Tibial nerve (tissue), 4 donors: ENCODE measurements at places on chromosomes 12 and 14. TPM values are rescaled to one million over a fixed set of nuclear protein-coding genes. Genes with fewer than 3 reads are reported as not detected.

GNPNAT1 gene
- total RNA-seq: 10.5 TPM

DNA sequence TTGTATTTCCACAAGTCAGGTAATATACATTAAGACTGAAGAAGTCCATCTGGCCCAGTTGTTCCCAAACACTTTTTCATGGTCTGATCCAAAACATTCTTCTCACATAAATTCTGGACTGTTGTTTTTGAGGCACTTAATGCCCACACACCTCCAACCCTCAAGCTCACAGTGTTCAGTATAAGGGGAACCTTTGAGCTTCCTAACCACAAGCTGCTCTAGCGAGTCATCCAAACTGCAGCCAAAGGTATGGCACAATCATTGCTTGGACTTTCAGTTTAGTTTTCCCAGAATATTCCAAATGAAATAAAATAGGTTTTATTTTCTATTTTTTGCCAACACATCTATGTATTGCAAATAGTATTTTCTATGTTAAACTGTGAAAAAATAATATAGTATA, 103.0 kb downstream of the PUS7L start:
- no peak overlapping the region for H3K4me3 ChIP-seq
- no peak for DNase-seq
- H3K27me3 ChIP-seq: no peaks in the 10 kb centered on the region
- no peaks in the 10 kb centered on the region for H3K4me1 ChIP-seq
- no peak overlapping the region for H3K27ac ChIP-seq
- H3K36me3 ChIP-seq: no peaks in the 10 kb centered on the region

DNA sequence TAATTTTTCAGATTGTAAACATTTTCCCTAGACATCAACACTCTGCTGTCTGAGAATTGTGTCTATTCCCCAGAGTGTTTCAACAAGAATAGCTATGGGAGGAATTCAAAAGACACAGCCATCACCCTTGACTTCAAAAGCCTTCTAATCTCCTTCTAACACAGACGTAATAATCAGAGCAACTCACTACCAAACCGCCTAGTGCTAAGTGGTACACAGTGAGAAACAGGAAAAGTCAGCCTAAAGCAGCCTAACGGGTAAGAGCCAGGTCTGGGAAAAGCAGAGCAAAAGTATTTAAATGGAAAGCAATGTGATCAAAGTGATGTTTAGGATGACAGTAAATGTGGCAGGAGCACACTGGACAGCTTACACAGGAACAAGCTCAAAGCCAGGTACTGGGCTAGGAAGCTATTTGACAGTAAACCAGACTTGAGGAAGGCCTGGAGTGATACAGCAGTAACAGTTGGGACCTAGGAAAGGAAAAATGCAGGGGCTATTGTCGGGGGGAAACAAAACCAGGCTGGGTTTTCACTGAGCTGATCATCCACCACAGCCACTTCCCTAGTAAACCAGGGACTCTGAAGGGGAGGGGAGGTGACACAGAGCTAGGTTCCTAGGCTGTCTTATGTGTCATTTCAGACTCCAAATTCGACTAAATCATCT, 29.4 kb downstream of the CORO1C start:
- no peaks in the 10 kb centered on the region for H3K27me3 ChIP-seq
- H3K36me3 ChIP-seq: no peaks in the 10 kb centered on the region
- no peak overlapping the region for H3K4me3 ChIP-seq
- H3K27ac ChIP-seq: peak overlapping the region; percentile 79
- peaks cover 51% of the 10 kb centered on the region for H3K4me1 ChIP-seq

DNA sequence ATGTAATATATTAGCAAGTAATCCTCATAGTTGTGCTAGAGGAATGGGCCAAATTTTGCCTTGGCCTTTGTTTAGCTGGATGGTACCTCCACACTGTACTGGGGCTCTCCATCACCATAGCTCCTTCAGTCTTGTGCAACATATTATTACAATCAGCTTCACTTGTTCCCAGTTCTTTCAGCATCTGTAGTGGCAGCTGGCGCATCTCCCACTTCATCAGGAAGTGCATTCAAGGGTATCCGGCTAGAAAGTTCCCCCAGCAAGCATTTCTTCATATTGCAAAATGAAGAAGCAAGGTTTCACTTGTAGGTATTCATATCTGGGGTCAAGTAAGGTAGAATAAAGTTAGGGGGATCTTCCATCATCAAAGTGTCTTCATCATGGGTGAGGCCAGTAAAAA, 123.7 kb downstream of the IGF1 start:
- no peak for DNase-seq
- no peaks in the 10 kb centered on the region for H3K4me1 ChIP-seq
- no peaks in the 10 kb centered on the region for H3K36me3 ChIP-seq
- H3K4me3 ChIP-seq: no peak overlapping the region

DNA sequence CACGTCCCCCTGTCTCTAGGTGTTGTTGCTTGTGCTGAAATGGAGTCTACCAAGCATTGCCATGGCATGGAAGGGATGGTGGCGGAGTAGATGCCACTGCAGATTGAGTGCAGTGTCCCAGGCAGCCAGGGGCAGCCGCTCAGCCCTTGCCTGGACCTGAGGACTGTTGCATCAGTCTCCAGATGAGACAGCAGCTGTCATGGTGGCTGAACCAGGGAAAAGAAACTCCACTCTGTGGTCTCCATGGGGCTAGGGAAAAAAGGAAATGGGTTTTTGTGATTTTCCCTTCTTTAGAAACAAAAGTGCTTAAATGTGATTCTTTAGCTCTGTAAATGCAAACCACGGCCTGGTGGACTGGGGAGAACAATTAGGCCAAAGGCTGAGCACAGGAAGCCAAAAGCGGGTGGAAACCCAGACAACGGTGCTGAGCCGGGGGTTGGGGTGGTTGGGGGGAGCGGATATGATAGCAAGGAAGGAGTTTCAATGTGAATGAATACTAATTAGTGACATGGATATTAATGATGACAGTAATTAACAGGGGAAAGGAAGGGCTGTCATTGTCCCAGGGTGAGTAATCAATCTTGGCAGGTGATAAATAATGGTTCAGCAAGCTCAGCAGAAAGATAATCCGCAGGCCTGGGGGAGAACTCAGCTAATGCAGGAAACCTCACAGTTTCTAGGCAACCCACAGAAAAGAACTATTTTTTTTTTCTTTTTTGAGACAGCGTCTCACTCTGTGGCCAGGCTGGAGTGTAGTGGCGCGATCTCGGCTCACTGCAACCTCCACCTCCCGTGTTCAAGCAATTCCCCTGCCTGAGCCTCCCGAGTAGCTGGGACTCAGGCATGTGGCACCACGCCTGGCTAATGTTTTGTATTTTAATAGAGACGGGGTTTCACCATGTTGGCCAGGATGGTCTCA, 442.6 kb downstream of the DPF3 start:
- H3K36me3 ChIP-seq: no peaks in the 10 kb centered on the region
- H3K4me1 ChIP-seq: no peaks in the 10 kb centered on the region
- DNase-seq: no peak
- no peak overlapping the region for H3K27ac ChIP-seq

SCNN1A gene
- total RNA-seq: 15.9 TPM

GRCh38 chr14:44846232-44846824, 115.4 kb downstream of the KLHL28 start:
- no peaks in the 10 kb centered on the region for H3K4me1 ChIP-seq
- H3K27ac ChIP-seq: no peak overlapping the region
- H3K4me3 ChIP-seq: no peak overlapping the region
- DNase-seq: no peak
- no peaks in the 10 kb centered on the region for H3K27me3 ChIP-seq

HSPB8 gene
- 16.1 TPM for total RNA-seq

DNA sequence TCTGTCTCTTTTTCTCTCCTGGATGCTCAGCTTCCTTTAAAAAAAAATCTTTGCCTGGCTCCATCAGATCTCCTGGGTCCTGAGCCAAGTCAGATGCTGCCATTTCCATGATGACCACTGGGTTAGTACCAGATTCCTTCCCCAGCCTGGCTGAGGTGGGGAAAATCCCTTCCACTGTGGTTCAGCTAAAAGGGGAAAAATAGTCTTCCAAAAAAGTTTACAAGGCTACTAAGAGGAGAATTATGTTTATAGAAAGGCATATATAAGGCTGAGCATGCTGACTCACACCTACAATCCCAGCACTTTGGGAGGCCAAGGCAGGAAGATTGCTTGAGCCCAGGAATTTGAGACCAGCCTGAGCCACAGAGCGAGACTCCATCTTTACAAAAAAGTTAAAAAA, 28.4 kb upstream of the GAS2L3 start:
- H3K27ac ChIP-seq: no peak overlapping the region
- no peaks in the 10 kb centered on the region for H3K36me3 ChIP-seq
- no peak overlapping the region for H3K4me3 ChIP-seq
- no peaks in the 10 kb centered on the region for H3K4me1 ChIP-seq
- DNase-seq: no peak
- no peaks in the 10 kb centered on the region for H3K27me3 ChIP-seq

OVCH1 gene
- 0.21 TPM for total RNA-seq

DNA sequence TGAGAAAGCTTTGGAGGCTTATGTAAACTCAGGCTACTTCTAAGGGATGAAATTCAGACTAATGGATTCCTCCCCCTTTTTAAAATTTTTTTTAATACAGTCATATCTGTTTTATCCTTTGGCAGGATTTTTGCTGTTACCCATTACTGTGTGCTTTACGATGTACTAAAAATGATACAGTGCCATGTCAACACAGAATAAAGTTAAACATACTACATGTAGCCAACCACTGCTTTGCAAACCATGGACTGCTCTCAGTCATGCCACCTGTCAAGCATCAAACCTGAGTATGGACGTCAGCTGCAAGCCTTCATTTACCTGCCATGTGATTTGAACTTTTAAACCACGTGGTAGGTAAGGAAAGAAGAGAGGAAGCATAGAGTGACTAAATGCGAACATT, 325.8 kb downstream of the FUT8 start:
- no peak overlapping the region for H3K4me3 ChIP-seq
- no peak overlapping the region for H3K27ac ChIP-seq
- H3K27me3 ChIP-seq: no peaks in the 10 kb centered on the region
- DNase-seq: no peak

- no peak overlapping the region for H3K4me3 ChIP-seq
- no peaks in the 10 kb centered on the region for H3K27me3 ChIP-seq
- no peaks in the 10 kb centered on the region for H3K36me3 ChIP-seq
- no peak for DNase-seq
Measured at GRCh38 chr12:52524898-52525591, 4.9 kb upstream of the KRT5 start.

DNA sequence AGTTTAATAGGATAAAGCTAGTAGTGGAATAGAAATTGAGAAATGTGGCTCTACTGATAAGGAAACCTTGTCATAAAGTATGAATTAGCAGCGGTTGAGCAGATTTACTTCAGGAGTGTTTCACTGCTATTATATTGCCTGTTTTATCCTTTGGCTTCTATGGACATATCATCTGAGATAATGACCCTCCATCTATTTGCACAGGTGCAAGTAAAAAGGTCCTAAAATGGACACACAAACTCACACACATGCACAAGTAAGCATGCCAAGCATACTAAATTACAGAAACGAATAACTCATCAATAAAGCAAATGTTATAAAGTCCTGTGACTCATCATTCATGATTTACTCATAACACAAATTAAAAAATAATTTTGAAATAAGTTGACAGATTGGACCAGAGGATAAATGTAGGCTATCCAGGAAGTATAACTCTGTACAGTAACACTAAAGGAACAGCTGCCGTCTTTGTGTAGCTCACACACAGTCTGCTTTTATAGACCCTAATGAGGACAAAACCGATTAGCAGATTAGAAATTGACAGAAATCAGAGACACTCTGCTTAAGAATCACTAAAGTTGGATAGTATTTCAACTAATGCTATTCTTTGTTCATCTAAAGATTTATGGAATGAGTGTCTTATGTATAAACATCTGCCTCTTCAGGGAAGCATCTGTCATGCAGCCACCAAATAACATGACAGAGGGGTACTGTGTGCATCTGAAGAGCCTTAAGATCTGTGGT, 73.9 kb downstream of the SYT1 start:
- DNase-seq: no peak
- H3K27ac ChIP-seq: no peak overlapping the region
- H3K36me3 ChIP-seq: no peaks in the 10 kb centered on the region
- H3K27me3 ChIP-seq: no peaks in the 10 kb centered on the region

CLEC1B gene
- total RNA-seq: not detected

CDCA3 gene
- 19.4 TPM for total RNA-seq

DNA sequence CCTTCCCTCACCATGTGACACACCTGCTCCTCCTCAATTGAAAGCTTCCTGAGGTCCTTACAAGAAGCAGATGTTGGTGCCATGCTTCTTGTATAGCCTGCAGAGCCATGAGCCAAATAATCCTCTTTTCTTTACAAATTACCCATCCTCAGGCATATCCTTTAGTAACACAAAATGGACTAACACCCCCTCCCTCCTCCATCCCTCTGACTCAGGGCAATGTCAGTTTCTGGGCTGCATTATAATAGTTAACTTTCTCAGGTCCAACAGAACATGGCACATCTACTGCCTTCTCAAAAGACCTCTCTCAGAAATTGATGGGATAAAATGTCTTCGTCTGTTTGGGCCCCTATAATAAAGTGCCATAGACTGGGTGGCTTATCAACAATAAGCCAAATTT, 287.0 kb downstream of the DPF3 start:
- no peak for DNase-seq
- H3K4me1 ChIP-seq: no peaks in the 10 kb centered on the region
- H3K36me3 ChIP-seq: no peaks in the 10 kb centered on the region

- no peak within 1 kb of the TSS for H3K4me3 ChIP-seq
- no peaks in the 10 kb centered on the region for H3K36me3 ChIP-seq
- no peak within 1 kb of the TSS for H3K27ac ChIP-seq
- peaks cover 43% of the 10 kb centered on the region for H3K4me1 ChIP-seq
- peaks cover 49% of the 10 kb centered on the region for H3K27me3 ChIP-seq
- DNase-seq: no peak
Measured at GRCh38 chr12:57766464-57767304, at the start of gene CYP27B1. Gene CYP27B1 (minus strand): TSS chr12:57767078. CDS start chr12:57767041, 37 bp downstream.

GRCh38 chr14:64970776-64971477, 1.2 kb downstream of the RAB15 start:
- peaks cover under 1% of the 10 kb centered on the region for H3K36me3 ChIP-seq
- no peak for DNase-seq
- peak overlapping the region; percentile 64 for H3K4me3 ChIP-seq
- H3K27ac ChIP-seq: no peak overlapping the region
- H3K4me1 ChIP-seq: peaks cover 12% of the 10 kb centered on the region

SLC8A3 gene
- total RNA-seq: not detected

DNA sequence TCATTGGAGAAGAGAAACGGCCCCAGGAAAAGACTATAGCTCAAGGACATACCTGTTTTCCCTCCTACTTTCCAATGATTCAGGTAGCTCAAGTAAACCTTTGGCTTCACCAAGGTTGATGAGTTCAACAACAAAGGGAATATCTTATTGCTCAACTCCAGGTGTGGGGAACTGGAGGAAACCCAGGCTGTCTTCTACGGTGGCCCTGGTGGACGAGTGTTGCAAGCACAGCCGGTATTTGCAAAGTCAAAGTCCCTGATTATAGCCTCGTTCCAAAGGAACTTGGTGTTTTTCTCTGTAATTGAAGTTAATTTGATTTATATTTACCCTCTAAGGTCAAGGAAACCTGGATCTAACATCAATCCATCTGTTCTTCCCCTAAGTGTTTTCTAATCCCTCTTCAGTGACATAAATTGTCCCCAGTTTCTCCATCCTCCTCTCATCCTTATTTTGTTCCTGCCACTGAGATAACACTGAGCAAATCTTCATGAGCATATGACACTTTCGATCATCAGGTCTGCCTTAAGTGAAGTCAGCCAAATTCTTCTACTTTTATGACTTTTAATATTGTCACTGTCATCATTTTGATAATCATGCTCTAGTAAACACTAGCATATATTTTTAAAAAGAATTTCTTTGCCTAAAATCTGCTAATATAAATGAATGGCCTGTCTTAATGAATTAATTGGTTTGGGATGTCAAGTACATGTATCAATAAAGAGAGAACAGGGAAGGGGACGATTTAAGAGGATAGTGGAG, 174.6 kb upstream of the TBX3 start:
- H3K27me3 ChIP-seq: no peaks in the 10 kb centered on the region
- no peak overlapping the region for H3K4me3 ChIP-seq
- no peaks in the 10 kb centered on the region for H3K4me1 ChIP-seq
- no peak for DNase-seq
- H3K36me3 ChIP-seq: no peaks in the 10 kb centered on the region
- H3K27ac ChIP-seq: no peak overlapping the region
